H9 (cell line): ENCODE measurements at places on chromosomes 1 and 21. TPM values are rescaled to one million over a fixed set of nuclear protein-coding genes. Genes with fewer than 3 reads are reported as not detected.

Gene RAP1GAP
- total RNA-seq = 6.4 and 7.9 TPM in 2 replicates

Gene GRIK3
- 1.7 TPM in 2 replicates for total RNA-seq

Gene CD1D
- total RNA-seq = 0.98 and 1.3 TPM in 2 replicates

Gene PCSK9
- 72.2 and 75.1 TPM in 2 replicates for total RNA-seq

Gene TSSK3
- 1.6 and 2.1 TPM in 2 replicates for total RNA-seq

GRCh38 chr1:44661781-44662682 is 12.2 kb downstream of the TMEM53 start:
- H3K27ac ChIP-seq = no peak overlapping the region
- peaks cover 4% of the 10 kb centered on the region; the same call in 1 of the 2 replicates for H3K4me1 ChIP-seq
- no peaks in the 10 kb centered on the region for H3K36me3 ChIP-seq
- no peaks in the 10 kb centered on the region for H3K27me3 ChIP-seq

- H3K4me3 ChIP-seq = no peak overlapping the region
- no peak overlapping the region for H3K27ac ChIP-seq
- H3K36me3 ChIP-seq = no peaks in the 10 kb centered on the region
- no peaks in the 10 kb centered on the region for H3K4me1 ChIP-seq
- no peaks in the 10 kb centered on the region for H3K27me3 ChIP-seq
- DNase-seq = no peak
Observed at GRCh38 chr1:87979079-87979478, 650.4 kb downstream of the LMO4 start.

DNA sequence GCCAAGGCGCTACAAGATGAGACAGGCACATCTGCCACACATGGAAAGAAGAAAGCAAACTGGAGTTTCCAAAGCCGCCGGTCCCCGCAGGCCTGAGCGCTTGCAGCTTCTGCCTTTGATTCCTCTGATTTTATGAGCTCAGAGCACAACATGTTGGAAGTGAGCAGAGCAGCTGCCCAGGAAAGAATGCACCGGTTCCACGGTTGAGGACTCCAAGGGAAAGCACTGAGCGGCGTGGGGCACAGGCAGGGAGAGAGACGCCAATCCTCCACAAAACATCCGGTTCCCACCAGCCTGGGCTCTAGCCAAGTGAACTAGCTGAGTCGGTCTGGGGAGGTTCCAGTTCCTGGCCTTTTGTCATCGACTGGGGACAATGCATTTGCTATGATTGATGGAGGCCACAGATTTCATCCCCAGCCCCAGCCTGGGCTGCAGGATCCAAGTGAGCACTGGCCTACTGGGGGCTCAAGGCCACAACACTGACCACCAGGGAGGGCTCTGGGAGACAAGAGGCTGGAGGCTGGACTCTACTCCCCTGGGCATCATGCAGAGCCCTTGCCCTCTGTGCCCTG is 253.1 kb upstream of the IRF2BP2 start:
- H3K4me3 ChIP-seq = no peak overlapping the region
- DNase-seq = no peak
- H3K27me3 ChIP-seq = no peaks in the 10 kb centered on the region
- H3K27ac ChIP-seq = no peak overlapping the region

DNA sequence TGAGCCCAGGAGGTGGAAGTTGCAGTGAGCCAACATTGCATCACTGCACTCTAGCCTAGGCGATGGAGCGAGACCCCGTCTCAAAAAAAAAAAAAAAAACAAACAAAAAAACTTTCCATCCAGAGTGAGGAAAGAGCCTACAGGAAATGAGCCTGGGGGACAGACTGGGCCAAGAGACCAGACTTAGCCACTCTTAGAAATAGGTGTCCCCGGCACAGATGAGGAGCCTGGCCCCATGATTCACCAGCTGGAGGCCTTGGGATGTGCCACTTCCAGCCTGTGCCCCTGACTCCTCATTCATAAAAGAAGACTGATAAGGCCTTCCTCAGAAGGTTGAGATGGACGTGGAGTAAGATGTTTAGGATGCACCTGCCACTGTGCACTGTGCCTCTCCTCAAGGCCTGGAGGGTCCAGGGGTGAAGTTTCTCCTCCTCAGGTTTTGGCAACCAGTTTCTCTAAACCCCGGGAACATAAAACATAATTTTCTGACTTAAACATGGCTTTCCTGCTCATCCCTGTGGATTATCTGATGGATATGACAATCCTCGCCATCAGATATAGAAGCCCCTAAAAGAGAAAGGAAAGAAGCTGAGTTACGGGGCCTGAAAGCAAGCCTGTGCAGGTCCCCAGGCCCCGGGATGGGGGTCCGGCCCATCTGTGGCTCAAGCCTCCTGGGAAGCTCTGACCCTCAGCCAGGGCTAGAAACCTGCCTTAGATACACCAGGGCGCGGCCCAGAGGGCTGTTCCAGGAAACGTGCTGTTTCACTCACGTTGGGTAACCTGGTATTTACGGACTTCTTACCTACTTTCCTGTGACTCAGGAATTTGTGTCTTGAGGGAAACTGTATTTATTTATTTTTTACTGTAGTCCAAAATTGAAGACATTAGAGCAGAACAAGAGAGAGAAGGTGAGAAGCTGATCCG is 26.0 kb downstream of the MX1 start:
- no peak for DNase-seq
- no peaks in the 10 kb centered on the region for H3K36me3 ChIP-seq
- no peak overlapping the region for H3K27ac ChIP-seq
- H3K27me3 ChIP-seq = no peaks in the 10 kb centered on the region
- H3K4me3 ChIP-seq = no peak overlapping the region

DNA sequence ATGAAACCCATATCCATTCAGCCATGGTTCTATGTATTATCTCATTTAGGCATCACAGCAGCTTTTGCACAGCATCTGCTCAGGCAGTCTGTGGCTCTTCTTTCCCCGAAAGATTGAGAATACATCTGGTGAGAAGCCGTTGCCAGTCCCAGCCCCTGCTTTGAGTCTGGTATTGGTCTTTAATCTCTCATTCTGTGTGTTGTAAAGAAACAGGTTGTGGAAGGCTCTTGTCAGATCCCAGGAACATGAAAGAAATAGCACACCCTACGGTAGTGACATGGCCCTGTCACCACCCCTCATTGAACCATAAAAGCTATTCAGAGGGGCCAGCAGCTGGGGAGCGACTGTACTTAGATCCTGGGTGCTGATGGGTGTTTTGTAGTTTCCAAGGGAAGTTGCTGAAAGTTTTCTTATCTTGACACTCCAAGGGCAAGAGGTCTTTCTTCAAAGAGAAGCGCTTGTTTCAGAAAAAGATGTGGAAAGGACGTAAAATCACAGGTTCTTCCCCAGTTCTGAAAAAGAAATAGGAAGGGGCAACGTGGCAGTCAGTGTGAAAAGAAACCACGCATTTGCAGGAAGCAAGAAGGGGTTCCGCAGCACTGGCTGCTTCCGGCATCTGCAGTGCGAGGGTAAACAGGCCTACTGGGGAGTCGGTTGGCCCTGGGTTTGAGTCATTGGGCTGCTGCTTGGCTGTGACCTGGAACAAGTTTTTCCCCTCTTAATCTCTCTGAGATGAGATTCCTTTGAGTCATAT is 145.0 kb downstream of the DHRS3 start:
- no peaks in the 10 kb centered on the region for H3K27me3 ChIP-seq
- no peak overlapping the region for H3K27ac ChIP-seq
- no peak for DNase-seq

DNA sequence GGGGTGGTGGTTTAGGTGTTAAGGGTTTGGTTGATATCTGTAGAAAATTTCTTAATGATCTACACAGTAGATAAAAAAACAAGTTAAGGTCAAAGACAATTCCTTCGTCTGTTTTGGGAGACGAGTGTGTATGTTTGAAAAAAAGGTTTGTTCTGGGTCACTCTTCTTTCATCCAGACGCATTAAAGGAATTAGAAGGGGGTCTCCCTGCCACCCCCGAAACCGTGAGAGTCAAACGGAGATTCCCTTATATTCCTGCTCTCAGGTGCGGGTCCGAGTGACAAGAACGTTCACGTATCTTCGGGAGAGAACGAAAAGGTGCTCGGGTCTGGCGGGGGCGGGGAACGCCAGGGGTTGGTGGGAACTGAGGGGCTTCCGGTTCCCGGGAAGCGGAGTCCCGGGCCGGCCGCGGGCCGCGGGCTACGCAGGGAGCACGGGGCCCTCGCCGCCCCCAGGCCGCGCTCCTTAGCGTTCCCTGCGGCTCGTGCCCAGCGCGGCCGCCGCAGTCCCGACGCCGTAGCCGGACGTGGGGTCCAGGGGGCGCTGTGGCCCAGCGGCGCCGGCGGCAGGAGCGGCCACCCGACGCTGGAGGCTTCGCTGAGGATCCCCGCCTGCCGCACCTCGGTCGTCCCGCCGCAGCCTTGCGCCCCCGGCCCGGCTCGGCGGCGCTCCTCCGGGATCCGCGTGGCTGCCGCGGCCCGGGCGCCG is at the start of gene ZFYVE9:
ZFYVE9 (plus strand) TSS at position 577 of the 707 bp plus-strand sequence. CDS start 91,118 bp downstream, outside the sequence.
- no peak within 1 kb of the TSS for H3K27ac ChIP-seq
- H3K36me3 ChIP-seq = no peaks in the 10 kb centered on the region
- H3K4me1 ChIP-seq = no peaks in the 10 kb centered on the region
- peak within 1 kb of the TSS; percentile 94 for H3K4me3 ChIP-seq

DNA sequence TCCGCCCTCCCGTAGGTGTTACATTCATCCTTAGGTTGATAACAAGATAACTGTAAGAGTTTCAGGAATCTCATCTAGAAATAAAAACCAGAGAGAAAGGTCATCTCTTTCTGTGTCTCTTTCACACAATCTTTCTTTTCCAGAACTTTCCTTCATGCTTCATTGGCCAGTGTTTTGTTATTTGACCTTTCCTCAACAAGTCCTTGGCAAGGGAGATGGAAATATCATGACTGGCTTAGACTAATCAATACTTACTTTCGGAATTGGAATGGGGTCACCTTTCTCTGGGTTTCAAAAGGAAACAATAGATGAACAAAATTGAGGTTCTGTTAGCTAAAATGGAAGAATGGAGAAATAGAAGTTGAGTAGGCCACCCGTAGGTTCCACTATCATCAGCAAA is 72.9 kb upstream of the PPP2R5A start:
- H3K27ac ChIP-seq = no peak overlapping the region
- no peak overlapping the region for H3K4me3 ChIP-seq
- no peaks in the 10 kb centered on the region for H3K36me3 ChIP-seq
- no peaks in the 10 kb centered on the region for H3K4me1 ChIP-seq
- H3K27me3 ChIP-seq = no peaks in the 10 kb centered on the region

GRCh38 chr1:4319496-4319895 is 334.9 kb upstream of the AJAP1 start:
- no peak overlapping the region for H3K27ac ChIP-seq
- H3K36me3 ChIP-seq = peaks cover 7% of the 10 kb centered on the region; the same call in 1 of the 2 replicates
- H3K4me3 ChIP-seq = peak overlapping the region; percentile 3; the same call in 1 of the 2 replicates
- peaks cover 3% of the 10 kb centered on the region; the same call in 1 of the 2 replicates for H3K4me1 ChIP-seq
